ENCODE measurements at places on chromosomes 5 and 9.

DNA sequence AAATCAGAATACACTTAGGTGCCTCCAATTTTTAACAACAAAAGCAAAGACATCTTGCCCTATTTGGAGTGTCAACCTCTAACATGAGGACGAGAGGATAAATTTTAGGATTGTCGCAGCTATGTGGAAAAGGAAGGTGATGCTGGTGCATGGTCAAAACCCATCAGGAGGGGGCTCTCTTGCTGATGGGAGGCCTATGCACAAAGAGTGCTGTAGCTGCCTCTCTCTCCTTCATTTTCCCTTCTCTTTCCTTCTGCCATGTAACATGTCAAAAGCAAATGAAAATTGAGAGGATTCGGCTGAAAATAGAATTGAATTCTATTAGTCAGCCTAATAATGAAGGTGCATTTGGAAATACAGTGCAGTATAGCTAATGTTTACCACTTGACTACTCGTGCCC is 578.7 kb upstream of the ZNF462 start:
- DNase-seq = no peak

DNA sequence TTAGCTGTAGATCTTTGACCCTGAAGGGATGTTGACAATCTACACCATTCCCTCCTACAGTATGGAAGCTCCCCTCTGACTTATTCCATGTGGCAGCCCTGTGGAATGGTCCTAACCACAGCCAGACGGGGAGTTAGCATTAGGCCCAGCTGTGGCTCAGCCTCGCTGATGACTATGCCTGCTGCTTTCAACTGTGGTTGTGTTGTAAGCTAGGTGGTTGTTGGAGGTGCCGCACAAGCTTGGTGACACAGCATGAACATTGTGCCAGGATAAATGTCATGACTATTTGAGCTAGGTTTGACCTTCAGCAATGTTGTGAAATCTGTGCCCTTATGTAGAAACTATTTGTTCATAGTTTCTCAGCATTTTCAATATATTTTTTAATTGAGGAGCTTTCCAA is 40.6 kb downstream of the SGCD start:
- no peak for DNase-seq

- DNase-seq = no peak
Observed at GRCh38 chr9:130555061-130555460, 24.3 kb upstream of the FUBP3 start.

- no peak for DNase-seq
Observed at GRCh38 chr9:37220971-37221370, 100.6 kb downstream of the ZCCHC7 start.

- no peak for DNase-seq
Observed at GRCh38 chr5:169870211-169870610, 110.1 kb downstream of the INSYN2B start.

DNA sequence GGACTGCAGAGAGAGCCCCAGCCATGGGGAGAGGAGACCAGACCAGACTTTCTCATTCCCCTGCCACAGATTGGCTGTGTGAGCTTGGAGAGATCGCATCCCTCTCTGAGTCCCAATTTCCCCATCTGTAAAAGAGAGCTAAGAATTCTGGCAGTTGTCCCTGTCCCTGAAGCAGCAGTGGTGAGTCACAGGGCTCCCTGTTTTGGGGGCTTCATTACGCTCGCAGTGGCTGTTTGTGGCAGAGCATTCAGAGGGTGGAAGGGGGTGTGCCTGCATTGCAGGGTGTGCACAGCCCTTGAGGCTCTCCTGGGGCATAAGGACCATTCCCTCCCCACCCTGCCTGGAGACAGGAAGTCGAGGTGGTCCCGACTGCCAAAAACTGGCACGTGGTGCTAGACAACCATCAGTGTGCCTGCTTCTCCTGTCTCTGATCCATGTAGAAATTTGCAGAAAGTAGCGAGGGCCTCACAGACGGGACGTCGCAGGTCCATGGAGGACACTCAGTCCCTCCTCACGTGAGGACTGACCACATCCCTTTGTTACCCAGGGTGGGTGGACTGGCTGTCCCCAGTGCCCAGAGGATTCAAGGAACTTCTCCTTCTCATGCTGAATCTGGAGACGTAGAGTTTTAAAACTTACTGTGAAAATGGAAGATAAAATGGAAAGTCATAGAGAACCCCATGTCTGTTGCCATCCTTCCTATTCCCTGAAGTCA is 35.3 kb downstream of the HRH2 start:
- no peak for DNase-seq

GRCh38 chr9:91799113-91799744 is 150.8 kb downstream of the ROR2 start:
- DNase-seq = no peak

- no peak for DNase-seq
Observed at GRCh38 chr9:18756712-18757125, 276.3 kb downstream of the SAXO1 start.

Measured in stimulated activated CD8-positive, alpha-beta memory T cell treated with anti-CD3 and anti-CD28 coated beads, Interleukin-2, amount 100 ng/mL, for 1 hour (primary cell).